ENCODE measurements at places on chromosomes 4 and X.

DNA sequence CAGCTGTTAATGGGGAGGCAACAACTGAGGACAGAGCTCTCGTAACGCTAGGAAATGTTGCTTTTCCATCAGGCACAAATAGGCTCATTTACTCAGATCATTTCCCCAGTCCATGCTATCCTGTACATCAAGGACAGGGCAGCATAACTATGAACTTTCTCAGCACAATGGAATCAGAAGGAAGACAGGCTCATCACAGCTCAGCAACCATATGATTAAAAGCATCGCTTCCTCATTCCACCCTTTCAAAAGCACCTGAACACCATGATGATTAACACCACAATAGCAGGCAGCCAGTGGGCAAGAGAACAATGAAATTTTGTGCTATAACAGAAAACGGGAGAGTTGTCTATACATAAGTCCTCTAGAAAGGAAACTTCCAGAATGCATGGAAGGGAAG is 297.8 kb downstream of the ZNF674 start:
- no peak for DNase-seq

DNA sequence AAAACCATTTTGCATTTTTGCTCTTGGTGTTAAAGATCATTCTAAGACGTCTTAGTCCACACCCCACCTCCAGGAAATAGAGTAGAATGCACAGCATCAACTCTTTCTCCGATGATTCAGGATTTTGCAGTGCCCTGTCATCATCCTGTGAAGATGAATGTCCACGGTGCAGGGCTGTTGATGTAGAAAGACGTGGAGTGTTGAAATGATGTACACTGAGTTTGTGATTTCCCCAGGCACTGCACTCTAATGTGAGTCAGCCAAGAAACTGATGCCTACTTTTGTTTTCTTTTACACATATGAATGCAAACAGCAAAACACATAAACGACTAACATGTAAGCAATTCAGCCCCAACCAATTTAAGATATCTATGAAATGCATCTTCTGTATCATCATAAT is 10.5 kb downstream of the LGI2 start:
- DNase-seq, result no peak

GRCh38 chrX:5646818-5647217 is 581.8 kb downstream of the NLGN4X start:
- DNase-seq, result no peak

- DNase-seq, result no peak
Observed at GRCh38 chr4:15198070-15198727, 195.9 kb downstream of the CPEB2 start.

DNA sequence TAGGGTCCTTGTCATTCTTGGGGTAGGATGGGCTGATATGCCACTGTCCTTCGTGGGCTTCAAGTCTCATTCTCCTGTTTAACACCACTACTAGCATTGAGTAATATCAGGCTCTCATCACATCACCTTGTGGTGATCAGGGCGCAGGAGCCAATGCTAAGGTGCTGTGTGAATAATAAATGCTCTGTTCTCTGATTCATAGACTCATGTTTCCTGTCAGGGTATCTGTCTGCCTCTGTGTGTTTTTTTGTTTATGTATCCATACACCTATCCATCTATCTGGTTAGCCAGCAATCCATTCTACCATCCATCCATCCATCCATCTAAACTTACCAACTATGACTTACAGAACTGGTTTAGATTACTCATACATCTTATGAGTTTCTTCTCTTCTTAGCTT is 525.1 kb upstream of the ATOH1 start:
- no peak for DNase-seq

DNA sequence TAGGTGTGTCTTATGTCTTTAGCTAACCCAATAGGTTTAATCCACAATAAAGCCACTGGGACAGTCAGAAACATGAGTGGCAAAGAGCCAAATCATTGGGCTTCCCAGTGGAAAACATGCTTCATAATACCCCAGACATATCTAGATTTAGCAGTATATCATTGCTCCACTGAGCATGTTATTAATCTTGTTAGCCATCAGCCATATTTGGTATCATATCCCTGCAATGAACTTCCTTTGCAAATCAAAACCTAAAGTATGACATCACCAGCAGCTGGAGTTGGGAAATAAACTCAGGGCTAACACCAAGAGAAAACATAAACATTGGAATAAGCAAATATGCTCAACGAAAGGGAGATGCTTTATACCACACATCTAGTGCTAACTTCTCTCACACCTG is 280.8 kb upstream of the NOCT start:
- DNase-seq, result no peak

DNA sequence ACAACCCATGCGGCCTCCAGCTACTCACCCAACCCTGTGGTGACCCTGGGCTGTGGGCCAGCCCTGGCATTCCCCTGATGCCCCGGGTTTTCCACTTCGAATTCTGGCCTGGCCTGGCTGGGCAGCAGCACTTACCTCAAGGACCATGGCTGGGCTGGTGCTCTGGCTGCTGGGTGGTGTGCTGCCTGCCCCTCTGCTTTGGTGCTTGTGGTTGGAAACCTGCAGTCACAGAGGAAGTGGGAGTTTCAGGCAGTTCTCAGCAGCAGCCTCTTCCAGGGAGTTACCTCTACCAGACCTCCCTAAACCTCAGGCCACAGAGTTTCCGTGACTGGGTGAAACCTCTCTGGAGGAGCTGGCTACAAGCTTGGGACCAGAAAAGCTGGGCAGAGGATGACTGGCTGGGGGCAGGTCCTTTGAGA is at the start of gene CXCR3:
Gene CXCR3 (minus strand): TSS at position 209 of the 419 bp plus-strand sequence. CDS start 62 bp downstream, at position 147.
- DNase-seq, result no peak

DNA sequence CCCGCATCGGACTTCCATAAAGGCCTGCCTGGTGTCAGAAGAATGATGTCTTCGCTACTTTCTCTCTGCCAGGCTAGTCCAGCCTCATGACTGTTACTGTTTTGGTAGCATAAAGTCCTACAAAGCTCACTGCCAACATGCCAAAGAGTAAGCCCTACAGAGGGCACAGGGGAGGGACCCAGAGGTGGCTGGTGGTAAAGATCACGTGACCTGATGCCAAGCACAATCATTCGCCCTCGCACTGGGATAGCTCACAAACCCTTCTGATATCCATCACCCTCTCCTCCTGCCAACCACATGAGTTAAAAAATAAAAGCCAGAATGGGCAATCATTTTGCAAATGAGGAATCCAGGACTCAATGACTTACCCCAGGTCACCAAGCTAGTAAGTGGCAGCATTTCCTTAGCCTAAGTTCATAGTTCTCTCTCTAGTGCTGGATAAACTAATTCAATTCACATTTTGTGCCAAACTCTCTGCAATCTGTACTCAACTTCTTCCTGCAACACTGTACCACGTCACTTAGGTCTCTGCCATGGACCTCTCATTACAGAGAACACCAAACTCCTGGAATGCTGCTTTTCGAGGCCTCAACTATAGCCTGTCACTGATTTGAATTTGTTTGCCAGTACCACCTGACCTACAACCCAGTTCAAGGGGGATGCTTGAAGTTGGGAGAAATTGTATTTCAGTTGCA is 178.1 kb downstream of the SH3KBP1 start:
- no peak for DNase-seq

DNA sequence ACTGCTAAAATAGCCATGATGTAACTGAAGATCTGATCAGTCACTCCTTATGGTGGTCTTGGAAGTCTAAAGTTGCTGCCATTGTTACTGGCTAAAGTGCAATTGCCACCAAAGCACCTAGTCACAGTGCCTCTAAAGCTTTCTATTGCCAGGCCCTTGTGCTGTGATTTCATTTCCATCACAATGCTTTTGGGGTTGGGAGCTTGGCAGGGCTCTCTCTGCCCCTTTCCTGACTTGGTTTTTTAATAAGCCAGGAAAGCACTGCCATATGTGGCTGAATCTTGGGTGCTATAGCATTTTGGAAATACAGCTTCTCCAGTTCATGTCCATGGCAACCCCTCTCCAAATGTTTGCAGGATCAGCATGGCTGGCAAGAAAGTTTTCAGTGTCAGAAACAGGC is 1712.4 kb upstream of the TENM3 start:
- no peak for DNase-seq

- no peak for DNase-seq
Observed at GRCh38 chrX:55709735-55710134, 7.8 kb upstream of the RRAGB start.

DNA sequence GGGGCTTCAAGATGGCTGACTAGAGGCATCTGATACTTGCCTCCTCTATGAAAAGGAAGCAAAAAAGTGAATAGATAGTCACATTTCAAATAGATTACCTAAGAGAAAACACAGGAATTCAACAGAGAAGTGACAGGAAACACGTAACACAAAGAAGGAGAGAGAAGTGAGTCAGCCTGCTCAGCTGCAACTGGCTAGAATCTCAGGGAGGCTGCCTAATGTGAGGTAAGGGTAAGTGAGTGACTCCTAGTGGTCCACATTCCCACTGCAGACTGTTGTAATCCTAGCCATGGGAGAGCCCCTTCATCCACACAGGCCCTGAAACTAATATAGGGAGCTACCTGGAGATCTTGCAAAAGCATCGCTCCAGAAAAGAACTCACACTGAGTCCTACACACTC is 179.2 kb downstream of the SLC7A11 start:
- DNase-seq, result no peak

DNA sequence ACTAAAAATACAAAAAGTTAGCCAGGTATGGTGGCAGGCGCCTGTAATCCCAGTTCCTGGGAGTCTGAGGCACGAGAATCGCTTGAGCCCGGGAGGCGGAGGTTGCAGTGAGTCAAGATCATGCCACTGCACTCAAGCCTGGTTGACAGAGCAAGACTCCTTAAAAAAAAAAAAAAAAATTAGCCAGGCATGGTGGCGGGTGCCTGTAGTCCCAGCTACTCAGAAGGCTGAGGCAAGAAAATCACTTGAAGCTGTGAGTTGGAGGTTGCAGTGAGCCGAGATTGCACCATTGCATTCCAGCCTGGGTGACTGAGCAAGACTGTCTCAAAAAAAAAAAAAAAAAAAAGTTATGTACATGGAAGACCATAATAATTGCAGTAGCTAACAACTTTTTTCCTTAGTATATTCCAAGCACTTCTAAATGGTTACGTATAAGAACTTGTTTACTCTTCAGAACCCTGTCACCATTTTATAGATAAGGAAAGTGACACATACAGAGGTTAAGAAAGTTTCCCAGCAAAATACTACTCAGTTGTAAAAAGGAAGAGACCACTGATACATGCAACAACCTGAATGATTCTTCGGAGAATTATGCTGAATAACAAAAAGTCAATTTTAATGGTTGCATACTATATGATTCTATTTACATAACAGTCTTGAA is 24.5 kb downstream of the RUFY3 start:
- no peak for DNase-seq

DNA sequence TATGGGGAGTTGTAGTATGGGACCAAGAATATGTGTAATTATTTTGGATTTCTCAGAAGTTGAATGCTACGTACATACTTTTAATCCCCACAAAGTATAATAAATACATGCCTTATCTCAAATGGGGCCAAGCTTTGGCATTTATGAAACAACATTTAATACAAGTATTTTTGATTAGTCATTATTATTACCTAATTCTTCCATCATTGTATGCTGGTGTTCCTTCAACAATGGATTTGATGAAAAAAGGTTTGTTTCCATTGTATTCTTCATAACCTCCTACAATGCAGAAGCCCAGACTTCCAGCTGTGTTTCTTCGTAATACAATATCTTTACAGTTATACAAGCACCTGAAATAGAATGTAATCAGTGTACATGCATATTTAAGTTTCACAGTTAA is 83.8 kb downstream of the FIP1L1 start:
- no peak for DNase-seq

GRCh38 chr4:4631150-4631549 is 89.3 kb upstream of the STX18 start:
- no peak for DNase-seq

DNA sequence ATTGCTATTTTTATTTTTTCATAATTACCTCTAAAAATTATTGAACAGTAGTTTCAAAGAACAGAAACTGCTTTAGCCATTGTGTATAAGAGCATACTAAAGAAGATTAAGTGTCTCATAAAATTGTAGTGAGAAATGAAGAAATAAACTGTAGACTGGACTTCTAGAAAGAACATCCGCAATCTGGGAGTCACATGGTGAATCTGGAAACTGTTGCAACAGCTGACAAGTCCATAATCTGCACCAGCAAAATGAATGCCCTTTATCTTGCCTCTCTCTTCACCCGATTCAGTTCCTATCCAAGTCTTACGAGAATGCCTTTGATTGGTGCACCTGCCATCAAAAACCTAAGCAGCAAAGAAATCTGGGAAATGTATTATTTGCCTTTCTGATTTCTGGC is 312.9 kb downstream of the NAF1 start:
- DNase-seq, result no peak

- DNase-seq, result no peak
Observed at GRCh38 chr4:22191565-22191964, 243.0 kb upstream of the KCNIP4 start.

GRCh38 chr4:23333556-23333945 is 556.3 kb downstream of the PPARGC1A start:
- no peak for DNase-seq

DNA sequence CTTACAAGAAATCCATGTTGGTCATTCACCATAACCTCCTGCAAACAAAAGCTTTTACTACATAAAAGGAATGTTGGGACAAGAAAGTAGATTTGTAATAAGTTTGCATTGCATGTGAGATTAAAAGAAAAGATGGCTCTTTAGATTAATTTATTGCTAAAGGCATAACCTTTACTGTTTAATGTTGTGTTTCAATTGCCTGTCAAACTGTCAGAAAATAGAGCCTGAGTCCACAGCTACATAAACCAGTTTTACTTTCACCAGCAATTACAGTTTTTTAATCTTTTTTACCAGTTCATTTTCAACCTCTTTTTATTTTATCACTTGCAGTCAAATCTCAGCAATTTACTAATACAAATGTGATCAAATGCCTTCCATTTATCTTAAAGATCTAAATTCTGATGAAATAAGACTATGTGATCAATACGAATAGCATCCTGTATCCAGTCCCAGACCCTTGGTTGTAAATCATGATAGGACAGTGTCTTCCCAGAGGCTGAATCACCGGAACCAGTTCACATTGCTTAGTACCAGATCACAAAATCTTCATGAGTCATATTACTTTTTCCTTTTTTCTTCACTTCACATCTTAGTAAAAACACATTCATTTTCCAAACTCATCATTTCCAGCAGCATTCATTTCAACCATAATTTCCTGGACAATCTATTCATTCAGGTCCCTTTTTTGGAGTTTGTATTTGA is 95.4 kb upstream of the FRG1 start:
- DNase-seq, result no peak

- DNase-seq, result no peak
Observed at GRCh38 chr4:188841523-188841922, 702.3 kb downstream of the TRIML1 start.

DNA sequence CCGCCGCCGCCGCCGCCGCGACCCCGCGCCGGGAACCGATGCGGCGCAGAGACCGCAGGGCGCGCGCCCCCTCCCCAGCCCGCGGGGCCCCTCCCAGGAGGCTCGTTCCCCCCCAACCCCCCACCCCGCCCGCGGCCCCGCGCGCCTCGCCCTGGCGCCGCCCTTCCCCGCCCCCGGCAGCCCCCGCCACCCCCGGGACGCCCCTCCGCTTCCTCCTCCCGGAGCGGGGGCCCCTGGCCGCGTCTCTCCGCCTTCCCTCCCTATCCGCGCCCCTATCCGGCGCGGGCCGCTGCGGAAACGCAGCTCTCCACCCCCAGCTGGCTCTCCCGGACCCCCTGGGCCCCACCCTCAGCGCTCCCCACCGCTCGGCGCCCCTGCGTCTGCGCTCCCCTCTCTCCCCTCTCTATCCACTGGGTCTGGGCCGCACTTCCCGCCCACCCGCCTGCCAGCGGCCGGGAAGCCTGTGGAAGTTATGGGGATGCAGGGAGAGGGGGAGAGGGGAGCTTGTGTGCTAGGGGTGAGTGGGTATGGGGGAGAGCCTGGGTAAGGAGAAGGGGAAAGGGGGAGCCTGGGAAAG is at the start of gene TMEM271:
Gene TMEM271 (minus strand): TSS at position 51 of the 577 bp plus-strand sequence. CDS start 233 bp downstream, outside the sequence.
- no peak for DNase-seq

GRCh38 chr4:187227907-187228704 is 504.4 kb upstream of the FAT1 start:
- no peak for DNase-seq

Measured in RWPE2 (cell line).